ENCODE measurements at places on chromosomes 5 and 9.

GRCh38 chr5:177066224-177066623, 20.5 kb upstream of the FGFR4 start:
- DNase-seq = no peak

DNA sequence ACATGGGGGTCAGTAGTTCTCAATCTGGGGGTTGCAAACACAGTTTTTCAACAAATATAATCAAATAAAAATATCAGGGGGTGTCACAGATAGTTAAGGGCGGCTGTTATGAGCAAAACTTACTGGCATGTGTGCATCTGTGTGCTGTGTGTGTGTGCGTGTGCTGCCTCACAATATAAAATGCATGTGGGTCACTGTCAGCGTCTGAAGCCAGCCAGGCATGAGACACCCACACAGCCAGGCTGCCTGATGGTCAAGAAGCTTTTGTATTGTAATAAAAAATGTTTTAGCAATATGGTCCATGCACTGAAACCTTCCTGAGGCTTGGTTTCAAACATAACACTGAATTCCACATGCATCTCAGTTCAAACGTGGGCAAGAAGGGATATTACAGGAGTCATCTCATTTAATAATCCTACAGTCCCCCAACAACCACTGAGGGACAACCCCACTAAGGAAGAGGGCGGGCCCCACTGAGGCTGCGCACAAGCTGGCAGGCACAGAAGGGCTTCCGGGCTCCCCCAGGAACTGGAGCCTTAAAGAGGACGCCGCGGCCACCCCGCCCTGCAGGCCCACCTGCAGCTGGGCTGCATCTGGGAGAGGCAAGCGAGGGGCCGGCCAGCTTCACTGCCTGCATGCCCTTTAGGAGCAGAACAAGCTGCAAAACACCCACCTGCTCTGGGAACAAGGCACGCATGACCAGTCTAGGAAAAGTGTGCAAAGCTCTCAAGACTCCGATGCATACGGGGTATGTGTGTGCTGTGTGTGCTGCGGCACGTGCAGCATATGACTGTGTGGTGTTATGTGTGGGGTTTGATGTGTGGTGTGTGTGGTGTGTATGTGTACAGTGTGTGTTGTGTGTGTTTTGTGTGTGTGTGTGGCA, 14.1 kb downstream of the SEMA4D start:
- DNase-seq = no peak

- DNase-seq = no peak
Measured at GRCh38 chr5:68114378-68115040, 101.0 kb upstream of the PIK3R1 start.

- DNase-seq = no peak
Measured at GRCh38 chr9:123834889-123835562, 94.9 kb downstream of the DENND1A start.

- DNase-seq = no peak
Measured at GRCh38 chr9:137520614-137521404, 29.4 kb downstream of the PNPLA7 start.

- DNase-seq = no peak
Measured at GRCh38 chr5:35442885-35443639, 174.6 kb upstream of the SPEF2 start.

DNA sequence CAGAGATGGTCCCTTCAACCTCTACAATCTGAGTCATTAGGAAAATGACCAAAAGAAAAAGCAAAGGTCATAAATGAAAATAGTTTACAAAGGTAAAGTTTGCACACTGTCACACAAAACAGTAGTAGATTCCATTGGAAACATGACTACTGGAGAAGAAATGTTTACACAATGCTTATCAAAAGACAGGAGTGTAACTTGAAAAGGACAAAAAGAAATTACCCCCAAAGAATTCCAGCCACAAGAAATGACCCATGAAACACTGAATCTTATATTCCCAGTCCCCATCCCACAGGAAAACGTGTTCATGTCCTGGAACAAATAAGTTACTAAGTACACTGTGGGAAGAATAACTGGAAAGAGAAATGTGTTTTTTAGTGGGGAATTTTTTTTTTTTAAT, 385.1 kb downstream of the SEMA5A start:
- no peak for DNase-seq

DNA sequence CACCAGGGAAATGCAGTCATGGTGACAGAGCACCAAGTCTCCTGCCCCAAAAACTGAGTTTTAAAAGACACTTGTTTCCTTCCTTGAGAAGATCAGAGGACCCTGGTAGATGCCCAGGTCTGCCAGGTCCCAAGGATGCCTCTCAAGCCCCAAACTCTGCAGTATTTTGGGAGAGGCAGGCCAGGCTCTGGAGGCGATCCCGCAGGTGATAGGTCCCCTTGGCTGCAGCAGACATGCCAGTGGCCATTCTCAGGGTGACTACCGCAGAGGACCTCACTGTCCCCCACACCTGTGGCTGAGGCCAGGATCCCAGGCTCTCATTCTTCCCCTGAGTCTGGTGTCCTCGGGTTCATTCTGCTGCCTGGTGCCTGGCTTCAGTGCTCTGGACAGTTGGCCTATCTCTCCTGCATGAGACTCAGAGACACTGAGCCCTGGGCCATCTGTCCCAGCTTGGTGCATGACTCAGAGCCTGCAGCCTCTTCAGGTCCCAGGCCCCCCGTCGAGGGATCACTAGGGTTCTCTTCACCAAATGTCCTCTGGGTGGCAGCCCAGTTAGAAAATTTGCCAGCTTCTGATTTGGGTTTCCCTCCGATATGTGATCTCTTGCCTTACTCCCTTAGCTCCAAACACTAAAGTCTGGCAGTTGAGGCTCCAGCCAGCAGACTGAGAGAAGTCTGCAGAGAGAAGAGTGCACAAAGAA, 59.7 kb upstream of the GARNL3 start:
- DNase-seq = no peak

GRCh38 chr5:30539004-30539634, 654.4 kb upstream of the CDH6 start:
- no peak for DNase-seq

DNA sequence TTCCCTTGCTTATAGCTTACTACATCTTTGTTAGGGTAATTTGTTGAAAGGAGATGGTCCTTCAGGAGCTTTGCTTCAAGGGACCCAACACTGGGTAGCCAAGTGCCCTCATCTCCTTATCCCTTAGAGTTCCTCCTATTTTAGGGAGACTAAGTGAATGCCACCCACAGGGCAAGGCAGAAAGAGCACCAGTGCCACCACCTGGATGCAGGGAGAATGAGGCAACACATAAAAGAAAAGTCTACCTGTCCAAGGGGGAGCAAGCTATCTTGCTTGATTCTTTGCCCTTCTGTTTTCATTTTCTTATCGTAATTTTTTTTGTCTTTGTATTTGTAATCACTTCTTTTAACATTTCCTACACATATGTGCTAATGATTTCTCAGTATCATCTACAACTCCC, 205.5 kb downstream of the NPR3 start:
- DNase-seq = no peak

DNA sequence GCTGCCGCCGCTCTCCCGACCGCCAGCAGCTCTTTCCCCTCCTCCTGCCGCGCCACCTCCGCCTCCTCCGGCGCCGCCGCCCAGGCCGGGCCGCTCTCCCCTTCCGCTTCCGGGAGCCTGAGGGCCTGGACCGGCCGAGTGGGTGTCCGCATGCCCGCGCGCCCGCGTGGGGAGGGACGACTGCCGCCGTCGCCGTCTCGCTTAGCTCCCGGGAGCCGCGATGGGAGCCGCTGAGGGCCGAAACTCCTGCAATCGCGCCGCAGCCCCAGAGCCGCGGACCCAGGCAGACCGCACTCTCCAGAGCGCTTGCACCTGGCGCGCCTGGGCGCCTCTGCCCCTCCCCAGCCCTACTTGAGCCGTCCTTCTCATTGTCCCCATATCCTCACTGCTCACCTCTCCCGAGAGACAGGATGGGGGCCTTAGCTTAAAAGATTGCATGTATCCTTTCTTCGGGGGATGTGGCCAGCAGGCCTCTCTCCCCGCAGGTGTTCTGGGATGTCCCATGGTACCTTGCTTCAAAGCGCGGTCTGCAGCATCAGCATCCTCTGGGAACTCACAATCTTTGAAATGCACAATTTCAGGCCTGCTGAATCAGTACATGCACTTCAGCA, at the start of gene ZDHHC21:
Gene ZDHHC21 (minus strand): TSS at position 182 of the 611 bp plus-strand sequence. CDS start 19,092 bp downstream, outside the sequence.
- peak; percentile 56 for DNase-seq

DNA sequence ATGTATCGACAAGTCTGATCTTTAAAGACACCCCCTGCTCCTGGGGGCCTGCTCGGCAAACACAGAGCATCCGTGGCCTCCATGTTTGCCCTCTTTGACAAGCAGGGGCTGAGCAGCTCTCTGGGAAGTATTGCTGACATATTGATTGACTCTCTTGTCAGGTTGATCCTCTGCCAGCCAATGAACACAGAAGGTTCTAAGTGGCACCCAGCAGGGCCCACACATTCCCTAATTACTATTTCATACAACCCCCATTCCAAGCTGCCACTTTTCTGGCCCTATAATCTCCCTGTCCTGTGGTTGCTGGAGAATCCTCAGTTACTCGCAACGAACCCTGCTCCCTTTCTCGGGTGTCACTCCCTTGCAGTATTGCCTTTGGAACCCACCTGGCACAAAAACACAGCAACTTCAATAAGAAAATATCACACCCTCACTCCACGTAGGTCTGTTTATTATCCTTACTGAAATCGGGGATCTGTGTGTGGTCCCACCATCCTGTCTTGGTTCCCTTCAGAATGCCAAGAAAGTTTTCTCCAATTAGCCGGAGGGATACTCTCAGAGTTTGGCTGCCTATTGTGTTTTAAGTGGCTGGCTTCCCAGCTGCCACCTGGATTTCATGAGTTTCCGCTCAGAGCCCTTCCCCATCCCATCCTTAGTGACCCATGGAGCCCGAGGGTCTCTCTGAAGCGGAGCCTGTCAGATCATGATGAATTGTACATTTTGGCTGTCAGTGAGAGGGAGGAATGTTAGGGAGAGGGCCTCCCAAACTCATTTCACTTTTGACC, 249.0 kb upstream of the WWC1 start:
- no peak for DNase-seq

- DNase-seq = no peak
Measured at GRCh38 chr5:174251305-174252000, 205.9 kb downstream of the NSG2 start.

DNA sequence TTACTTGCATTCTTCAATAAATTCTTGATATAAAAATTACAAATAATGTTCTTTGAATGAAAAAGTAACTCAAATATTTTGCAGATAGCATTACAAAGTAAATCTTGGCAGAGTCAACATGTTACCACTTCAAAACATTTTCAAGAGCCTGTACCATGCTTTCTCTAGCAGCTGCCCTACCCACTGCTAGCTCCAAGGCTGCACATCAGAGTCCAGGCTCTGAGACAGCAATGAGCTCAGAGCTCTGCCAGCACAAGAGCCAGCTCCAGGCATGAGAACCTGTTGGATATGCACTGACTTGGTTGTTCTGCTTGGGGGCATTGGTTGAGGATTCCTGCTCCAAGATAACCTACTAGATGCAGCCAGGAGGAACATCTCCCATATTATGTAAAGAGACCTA, 211.3 kb upstream of the HAPLN1 start:
- DNase-seq = no peak

GRCh38 chr5:141402553-141403243, at the start of gene PCDHGA9:
PCDHGA9 (plus strand) TSS chr5:141402778; CDS start chr5:141402953, 175 bp downstream.
- no peak for DNase-seq

DNA sequence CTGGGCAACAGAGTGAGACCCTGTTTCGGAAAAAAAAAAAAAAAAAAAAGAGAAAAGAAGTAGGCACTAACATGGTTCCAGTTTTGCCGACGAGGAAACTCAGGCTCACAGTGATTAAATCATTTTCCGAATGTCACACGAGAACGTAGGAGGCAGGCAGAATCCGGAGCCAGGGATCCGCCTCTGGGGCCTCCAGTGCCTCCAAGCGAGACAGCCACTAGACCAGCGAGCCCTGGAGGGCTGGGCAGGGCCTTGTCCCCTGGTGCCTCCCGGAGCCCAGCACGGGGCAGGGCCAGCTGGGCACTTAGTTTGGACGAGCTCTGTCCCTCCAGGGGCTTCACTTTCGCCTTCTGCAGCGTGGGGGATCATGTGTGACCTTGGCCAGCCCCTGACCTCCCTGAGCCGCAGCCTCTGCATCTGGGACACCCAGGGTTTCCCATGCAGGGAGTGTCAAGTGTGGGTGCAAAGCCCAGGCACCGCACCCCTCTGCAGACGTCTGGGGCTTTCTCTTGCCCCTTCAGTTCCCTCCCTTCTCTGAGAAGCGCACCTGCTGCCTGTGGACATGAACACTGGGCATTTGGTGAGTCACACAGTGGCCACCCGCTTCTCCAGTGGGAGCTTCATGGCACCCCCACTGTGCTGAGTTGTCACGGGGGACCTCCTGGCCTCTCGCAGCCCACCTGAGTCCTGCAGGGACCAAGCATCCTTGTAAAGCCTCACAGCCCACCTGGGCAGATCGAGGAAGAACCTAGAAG, 80.3 kb downstream of the RXRA start:
- no peak for DNase-seq

GRCh38 chr5:34916518-34916917, 1.0 kb downstream of the BRIX1 start:
- no peak for DNase-seq

GRCh38 chr9:6925836-6926235, 168.1 kb downstream of the KDM4C start:
- DNase-seq = no peak

GRCh38 chr9:97924386-97924785, 2.1 kb upstream of the TRMO start:
- no peak for DNase-seq

- no peak for DNase-seq
Measured at GRCh38 chr5:147169399-147169798, 65.4 kb upstream of the STK32A start.

DNA sequence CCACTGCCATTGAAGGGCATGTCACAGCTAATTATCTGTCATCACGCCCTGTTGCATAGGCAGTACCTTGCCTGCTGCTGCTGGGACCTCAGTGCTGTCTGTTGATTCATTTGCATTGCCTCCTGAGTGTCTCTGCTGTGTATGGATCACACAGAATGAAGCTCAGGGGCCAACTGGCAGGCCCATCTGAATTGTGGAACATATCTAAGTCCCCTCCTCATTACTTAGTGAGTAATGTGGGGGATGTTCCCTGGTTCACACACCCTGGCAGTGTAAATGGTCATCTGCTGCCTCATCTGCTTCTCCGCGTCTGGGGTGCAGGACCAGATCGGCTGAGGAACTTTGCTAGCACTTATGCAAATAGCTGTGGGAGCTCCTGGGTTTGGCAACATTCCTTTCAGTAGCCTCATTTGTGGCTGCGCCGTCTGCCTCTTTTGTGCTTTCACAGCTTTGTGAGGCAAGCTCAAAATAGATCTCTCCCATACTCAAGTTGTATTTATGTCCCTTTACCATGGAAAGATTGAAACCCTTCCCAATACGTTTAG, 25.4 kb downstream of the TYRP1 start:
- no peak for DNase-seq

GRCh38 chr5:54136516-54137440, 173.6 kb downstream of the ARL15 start:
- no peak for DNase-seq

- DNase-seq = no peak
Measured at GRCh38 chr5:124576848-124577409, 169.5 kb downstream of the ZNF608 start.
